ELR (cell line): ENCODE measurements at places on chromosomes 5 and 9.

DNA sequence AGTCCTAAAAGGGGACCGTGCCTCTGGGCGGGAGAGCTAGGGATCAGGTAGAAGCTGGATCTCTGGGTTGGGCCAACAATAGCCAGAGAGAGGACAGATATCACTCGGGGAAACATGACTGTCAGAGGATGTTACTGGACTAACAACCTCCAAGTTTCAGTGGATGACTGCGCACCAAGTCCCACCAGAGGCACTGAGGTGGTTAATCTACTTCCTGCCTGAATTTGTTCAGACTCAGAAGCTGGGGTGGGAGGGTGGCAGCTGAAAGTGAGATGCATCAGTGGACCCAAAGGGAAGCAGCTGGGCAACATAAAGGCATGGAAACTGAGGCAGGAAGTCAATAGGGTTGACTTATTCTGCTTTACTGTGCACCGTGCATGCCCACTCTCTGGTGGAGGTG is 130.1 kb upstream of the SLC44A1 start:
- DNase-seq, result no peak

DNA sequence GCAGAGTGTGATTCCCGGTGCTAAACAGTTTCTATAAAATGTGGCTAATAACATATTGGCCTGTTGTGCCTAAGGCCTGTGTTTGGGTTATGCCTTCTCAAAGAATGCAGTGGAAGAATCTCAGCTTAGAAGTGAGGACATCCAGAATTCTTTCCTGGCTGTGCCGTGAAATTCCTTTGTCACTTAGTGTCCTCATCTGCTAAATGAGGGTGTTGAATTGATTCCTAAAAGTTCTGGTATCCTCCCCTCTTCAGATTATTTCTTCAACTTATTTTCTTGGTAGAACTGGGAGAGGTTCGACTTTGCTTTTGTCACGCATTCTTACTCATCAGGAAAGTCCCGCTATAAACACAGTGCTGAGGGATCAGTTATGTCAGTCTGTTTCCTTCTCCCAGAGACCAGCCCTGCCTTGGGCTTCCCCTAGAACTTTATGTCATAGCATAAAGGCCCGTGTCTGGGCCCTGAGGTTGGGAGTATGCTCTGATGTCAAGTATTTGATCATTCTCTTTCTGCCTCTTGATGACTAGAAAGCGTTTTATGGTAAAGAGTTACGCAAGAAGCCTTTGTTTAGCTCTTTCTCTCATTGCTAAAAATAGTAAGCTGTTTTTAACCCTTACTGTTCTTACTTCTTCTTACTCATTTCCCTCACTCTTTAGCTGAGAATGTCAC is 29.5 kb downstream of the MTAP start:
- peak; percentile 97 for DNase-seq

GRCh38 chr5:1201327-1202025 is at the start of gene SLC6A19:
TSS of gene SLC6A19 (plus strand) at chr5:1201595. CDS start at chr5:1201651, 56 bp downstream.
- DNase-seq, result no peak

GRCh38 chr9:104606152-104606551 is 725 bp upstream of the OR13C2 start:
- no peak for DNase-seq

GRCh38 chr5:146519554-146519953 is 3.6 kb upstream of the GPR151 start:
- no peak for DNase-seq

DNA sequence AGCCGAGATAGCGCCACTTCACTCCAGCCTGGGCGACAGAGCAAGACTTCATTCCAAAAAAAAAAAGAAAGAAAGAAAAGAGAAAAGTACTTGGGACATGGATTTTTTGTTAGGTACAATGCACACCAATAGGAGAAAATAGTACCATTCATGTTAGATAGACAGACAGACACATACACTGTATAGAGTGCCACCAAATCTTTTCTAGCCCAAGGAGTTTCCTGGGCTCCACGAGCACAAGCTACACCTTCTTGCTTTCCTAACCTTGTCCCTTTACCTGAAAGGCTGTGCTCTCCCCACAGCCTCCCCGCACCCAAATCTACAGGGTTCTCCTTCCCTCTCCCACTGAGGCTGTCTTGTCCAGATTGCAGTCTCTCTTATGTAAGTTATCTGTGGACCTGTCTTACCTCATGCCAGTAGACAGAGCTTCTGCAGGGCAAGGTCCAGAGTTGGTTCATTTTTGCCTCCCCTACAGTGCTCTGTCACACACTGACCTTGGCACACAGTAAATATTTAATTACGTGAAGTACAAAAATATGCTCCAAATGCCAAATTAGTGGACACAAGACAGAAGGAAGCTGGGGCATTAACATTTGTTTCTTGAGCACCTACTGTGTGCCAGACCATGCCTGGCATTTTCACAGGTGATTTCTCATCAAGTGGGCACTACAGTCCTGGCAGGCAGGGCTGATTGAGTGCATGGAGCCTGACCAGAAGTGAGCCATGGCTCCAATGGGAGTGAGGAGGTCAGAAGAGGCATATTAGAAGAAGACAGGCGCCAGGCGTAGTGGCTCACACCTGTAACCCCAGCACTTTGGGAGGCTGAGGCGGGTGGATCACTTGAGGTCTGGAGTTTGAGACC is 5.9 kb downstream of the ALAD start:
- DNase-seq, result no peak

GRCh38 chr5:40481241-40481640 is 198.5 kb upstream of the PTGER4 start:
- peak; percentile 89 for DNase-seq

GRCh38 chr5:158586054-158586453 is 513.7 kb downstream of the EBF1 start:
- no peak for DNase-seq

DNA sequence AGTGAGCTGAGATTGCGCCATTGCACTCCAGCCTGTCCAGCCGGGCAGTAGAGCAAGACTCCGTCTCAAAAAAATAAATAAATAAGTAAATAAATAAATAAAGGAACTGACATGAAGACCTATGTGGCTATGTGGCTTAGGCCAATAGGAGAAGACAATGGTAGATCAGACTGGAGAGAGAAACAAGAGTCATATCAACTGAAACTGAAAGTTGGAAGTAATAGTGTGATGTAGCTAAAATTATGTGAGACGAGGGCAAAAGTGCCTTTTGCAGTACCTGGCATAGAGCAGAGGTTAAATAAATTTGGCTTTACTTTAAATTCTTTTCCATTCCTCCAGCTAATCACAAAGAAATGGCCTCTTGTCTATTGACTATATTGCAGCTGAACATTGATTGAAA is 7.3 kb downstream of the FBP2 start:
- no peak for DNase-seq

GRCh38 chr9:134393582-134394280 is 67.5 kb downstream of the RXRA start:
- no peak for DNase-seq

DNA sequence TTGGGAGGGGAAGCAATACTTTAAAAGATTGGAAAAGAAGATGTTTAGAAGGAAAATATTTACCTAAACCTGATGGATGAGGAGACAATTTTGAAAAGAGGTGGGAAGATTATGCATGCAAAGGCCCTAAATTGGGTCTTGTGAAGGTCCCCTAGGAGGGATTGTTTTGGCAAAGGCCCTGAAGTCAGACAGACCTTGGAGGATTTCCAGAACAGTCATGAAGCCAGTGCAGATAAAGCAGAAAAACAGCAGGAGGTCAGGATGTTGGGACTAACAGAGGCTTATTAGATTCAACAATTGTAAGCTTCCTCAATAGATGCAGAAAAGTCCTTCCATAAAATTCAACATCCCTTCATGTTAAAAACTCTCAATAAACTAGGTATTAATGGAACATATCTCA is 361.0 kb upstream of the CDH6 start:
- DNase-seq, result no peak

DNA sequence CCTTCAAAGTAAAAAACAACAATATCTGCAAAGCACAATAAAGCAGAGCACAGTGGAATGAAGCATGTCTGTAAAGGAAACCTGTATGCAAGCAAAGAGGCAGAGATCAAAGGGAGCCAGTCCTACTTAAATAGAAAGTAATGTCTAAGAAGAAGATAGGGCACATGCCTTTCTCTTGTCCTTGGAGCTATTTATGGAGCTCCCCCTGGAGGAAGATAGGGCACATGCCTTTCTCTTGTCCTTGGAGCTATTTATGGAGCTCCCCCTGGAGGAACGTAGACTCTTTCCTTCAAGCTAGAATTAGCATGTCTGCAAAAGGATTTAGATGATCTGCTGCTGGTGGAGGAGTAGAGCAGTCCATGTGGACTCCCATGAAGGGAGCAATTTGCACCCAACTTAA is 168.1 kb upstream of the RASEF start:
- no peak for DNase-seq

DNA sequence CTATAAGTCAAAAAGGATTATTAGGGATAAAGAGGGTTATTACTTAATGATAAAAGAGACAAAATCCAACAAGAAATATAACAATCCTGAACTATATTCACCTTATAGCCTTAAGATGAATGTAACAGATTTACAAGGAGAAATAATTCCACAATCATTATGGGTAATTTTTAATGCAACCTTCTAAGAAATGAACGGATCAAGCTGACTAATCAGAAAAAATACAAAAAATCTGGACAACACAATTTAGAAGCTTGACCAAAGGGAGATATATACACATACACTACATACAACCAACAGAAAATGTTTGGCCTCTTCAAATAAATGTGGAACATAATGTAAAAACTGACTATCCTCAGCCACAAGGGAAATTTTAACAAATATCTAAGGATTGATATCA is 102.3 kb downstream of the CPLANE1 start:
- DNase-seq, result no peak

GRCh38 chr9:22363421-22363887 is 83.2 kb upstream of the DMRTA1 start:
- DNase-seq, result no peak

DNA sequence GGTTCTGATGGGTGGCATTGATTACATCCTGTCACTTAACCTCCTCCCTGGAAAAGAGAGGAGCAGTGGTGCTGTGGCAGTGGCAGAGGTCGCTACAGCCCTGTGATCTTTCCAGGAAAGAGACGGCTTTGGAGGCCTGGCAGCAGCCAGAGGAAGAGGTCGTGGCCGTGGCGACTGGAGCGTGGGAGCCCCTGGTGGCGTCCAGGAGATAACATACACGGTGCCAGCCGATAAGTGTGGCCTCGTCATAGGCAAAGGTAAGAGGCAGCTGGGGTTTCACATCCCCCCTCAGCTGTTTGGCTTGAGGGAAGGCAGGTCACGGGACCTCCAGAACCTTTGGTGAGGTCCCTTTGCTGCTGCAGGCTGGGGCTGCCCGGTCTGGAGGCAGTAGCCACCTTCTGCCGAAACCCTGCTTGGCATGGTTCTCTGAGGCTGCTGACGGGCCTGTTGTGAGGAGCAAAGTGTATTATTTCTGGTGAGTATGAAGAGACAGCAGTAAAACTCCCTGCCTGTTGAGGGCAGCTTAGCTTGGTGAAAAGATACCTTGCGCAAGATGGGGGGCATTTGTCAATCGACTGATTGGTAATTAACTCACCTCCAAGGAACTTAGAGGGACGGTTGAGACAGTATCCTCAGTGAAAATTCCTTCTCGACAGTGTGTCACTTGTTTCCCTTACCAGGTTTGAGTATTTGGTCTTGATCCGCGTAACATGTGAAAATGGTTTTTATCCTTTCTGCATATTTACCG is 38.0 kb upstream of the PRDM12 start:
- peak; percentile 22 for DNase-seq

DNA sequence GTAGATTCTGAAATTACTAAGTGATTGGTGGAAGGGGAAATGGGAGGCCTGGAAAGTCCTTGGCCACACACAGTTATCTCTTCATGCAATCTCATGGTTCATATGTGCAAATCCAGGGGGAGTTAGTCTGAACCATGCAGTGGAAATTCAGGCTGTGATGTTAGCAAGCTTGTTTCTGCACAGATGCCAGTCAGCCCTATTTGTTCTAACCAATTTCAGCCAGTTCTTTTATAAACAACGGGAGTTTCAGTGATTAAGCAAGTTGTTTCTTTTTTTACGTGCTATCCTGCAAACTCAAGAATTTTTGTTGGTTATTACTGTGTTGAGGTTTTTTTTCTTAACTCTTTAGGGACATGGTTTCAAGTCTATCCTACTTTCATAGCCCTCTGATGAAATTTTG is 298.0 kb downstream of the FER start:
- DNase-seq, result no peak

- DNase-seq, result no peak
Observed at GRCh38 chr5:5420251-5420650, 2.2 kb upstream of the ICE1 start.

DNA sequence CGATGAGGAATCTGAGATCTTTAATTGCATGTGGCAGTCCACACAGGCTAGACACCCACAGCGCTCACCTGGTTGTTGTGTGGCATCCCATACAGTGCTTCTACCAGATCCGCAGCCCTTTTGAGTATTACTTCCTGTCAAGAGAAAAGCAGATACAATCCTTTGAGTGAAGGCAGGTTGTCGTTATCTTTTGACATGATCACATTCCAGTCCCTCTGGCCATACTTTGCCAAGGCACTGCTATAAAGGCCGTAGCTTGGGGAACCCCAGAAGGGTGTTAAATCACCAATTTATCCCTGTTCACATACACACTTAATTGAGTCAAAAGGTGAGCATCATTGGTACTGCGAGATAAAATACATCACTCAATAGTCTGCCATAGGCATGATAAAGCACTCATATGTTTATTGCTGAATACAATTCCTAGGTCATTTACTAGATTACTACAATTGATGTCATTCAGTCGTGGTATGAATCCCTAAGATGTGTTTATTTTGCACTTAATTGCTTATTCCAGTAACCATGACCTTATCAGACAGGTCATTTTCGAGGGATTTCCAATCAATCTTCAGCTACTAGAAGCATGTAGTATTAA is 385.6 kb downstream of the EBF1 start:
- no peak for DNase-seq

DNA sequence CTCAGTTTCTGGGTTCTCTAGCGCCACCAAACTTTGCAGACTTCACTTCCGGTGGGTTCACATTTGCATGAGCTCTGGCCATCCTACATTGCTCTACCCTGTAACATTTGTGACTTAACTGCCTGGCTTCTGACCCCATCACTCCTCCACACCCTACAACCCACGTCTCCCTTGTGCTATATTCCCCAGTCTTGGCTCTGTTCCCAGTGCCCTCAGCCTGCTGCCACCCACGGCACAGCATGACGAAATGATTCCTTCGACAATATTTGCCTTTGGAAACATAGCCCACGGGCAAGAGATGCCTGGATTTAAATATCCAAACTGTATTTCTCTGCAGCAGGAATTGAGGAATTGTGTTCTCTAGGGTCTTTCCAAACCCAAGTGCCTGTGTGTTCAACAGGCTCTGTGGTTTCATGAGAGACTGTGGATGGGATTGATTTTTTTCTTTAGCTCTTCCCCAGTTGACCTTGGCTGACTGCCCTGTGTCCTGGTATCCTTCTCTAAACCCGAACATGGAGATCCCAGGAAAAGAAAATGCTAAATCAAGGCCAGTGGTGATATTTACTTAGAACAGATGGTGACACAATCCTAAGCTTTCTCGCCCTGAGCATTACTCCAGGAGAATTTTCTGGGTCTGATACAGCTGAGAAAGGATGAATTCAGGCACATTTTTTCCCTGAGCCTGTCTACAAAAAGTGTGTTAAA is 44.4 kb upstream of the GRIA1 start:
- no peak for DNase-seq

- no peak for DNase-seq
Observed at GRCh38 chr5:124278636-124279035, 467.8 kb downstream of the ZNF608 start.

- DNase-seq, result no peak
Observed at GRCh38 chr9:35706951-35707350, 17.2 kb upstream of the TPM2 start.

- DNase-seq, result no peak
Observed at GRCh38 chr9:14014744-14015143, 299.2 kb downstream of the NFIB start.

GRCh38 chr5:116645627-116646026 is 71.0 kb upstream of the SEMA6A start:
- no peak for DNase-seq
